ENCODE measurements at places on chromosomes 7 and 10.

- DNase-seq = no peak
Observed at GRCh38 chr7:83921941-83922607, 272.5 kb downstream of the SEMA3A start.

GRCh38 chr7:69448071-69448470 is 150.2 kb upstream of the AUTS2 start:
- no peak for DNase-seq

DNA sequence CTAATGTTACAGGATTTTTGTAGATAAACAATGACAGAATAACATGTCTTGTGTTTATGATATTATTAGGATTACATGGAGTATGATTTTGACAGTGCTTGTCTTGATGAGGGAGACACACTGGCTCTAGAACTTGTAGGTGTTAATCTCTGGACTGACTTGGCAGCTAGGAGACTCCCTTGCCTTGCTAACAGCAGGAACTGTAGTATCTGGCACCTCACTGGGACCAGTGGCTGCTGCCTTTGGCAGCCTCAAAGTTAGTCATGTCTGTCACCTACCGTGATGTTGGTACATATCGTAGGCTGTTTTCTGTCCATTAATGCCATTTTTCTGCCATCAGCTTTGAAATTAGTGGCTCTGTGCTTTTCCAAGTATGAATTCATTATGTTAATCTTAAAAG is 261.5 kb downstream of the CDK14 start:
- DNase-seq = no peak

- DNase-seq = no peak
Observed at GRCh38 chr10:110268442-110268841, 36.3 kb downstream of the SMNDC1 start.

DNA sequence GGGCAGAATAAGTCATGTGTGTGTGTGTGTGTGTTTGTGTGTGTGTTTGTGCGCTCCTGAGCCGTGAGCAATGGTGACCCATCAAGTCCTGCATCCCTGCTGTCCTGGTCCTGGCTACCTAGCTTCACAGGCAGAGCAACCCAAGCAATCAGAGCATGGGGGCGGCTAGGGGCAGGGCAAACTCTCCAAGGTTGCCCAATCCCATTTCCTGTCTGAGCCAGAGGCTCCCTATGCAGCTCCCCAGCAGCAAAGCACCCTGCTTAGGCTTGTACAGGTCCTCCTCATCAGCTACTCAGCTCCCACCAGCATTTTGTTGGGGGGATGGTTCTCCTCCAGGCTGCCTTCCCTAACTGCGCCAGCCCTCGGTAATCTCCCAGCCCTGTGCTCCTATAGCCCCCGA is 31.1 kb upstream of the CRHR2 start:
- DNase-seq = no peak

GRCh38 chr10:84416245-84416555 is 87.8 kb downstream of the CCSER2 start:
- no peak for DNase-seq
